PC-3 (cell line): ENCODE measurements at places on chromosomes 1 and 21. TPM values are rescaled to one million over a fixed set of nuclear protein-coding genes. Genes with fewer than 3 reads are reported as not detected.

The SPATA1 gene
- total RNA-seq, result 2.9 TPM in 1 of 2 replicates, not detected in the other

DNA sequence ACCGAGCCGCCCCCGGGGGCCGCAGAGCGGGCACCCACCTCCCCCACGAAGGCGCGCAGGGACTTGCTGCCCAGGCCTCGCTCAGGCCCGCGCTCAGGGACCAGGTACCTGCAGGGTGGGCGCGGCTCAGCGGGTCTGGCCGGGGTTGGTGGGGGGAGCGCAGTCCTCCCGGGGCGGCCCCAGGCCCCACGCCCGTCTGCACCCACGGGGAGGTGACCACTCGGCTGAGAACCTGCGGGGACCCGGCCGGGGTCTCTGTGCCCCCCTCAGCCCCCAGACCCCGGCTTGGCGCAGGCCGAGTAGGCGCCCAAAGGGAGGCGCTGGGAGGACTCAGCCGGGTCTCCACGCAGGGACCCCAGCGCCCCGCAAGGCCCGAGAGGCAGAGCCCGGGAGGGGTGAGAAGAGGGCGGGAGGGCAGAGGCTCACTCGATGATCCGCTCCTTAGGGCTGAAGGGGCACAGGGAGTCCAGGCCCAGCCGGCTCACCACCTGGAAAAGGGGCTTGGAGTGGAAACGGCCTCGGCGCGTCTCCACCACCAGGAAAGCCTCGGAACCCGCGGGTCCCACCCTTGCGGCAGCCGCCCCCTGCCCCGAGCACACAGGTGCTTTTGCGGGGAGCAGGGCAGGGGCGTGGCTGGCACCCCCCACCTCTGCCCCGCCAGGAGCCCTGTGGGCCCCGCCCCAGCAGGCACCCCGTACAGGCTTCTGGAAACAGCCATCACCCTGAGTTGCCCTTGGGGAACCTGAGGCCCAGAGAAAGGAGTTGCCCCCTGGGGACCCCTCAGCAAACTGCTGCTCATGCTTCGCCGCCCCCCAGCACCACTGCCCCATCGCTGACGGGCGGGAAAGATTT, 9.3 kb downstream of the FTCD start:
- H3K4me3 ChIP-seq, result no peak overlapping the region
- H3K27me3 ChIP-seq, result no peaks in the 10 kb centered on the region
- DNase-seq, result no peak

GRCh38 chr21:8991968-8992621, 1529.3 kb upstream of the TPTE start:
- peak; percentile 1 for DNase-seq
- peaks cover 61% of the 10 kb centered on the region for H3K27me3 ChIP-seq
- H3K4me3 ChIP-seq, result no peak overlapping the region
- H3K4me1 ChIP-seq, result no peaks in the 10 kb centered on the region
- no peaks in the 10 kb centered on the region for H3K36me3 ChIP-seq

GRCh38 chr1:198171667-198172540, 15.1 kb downstream of the NEK7 start:
- H3K27ac ChIP-seq, result no peak overlapping the region
- no peak for DNase-seq
- no peaks in the 10 kb centered on the region for H3K36me3 ChIP-seq

GRCh38 chr1:82391712-82392111, 591.0 kb downstream of the ADGRL2 start:
- H3K4me3 ChIP-seq, result no peak overlapping the region
- H3K27ac ChIP-seq, result no peak overlapping the region
- H3K4me1 ChIP-seq, result peaks cover 2% of the 10 kb centered on the region; the same call in 1 of the 2 replicates
- H3K27me3 ChIP-seq, result no peaks in the 10 kb centered on the region

- H3K27me3 ChIP-seq, result peaks cover 48% of the 10 kb centered on the region
- H3K27ac ChIP-seq, result no peak overlapping the region
- H3K4me1 ChIP-seq, result no peaks in the 10 kb centered on the region
- no peak overlapping the region for H3K4me3 ChIP-seq
- no peaks in the 10 kb centered on the region for H3K36me3 ChIP-seq
- no peak for DNase-seq
Measured at GRCh38 chr1:86176226-86176625, 19.7 kb upstream of the COL24A1 start.

The ANKRD35 gene
- 0.07 and 0.40 TPM in 2 replicates for total RNA-seq

GRCh38 chr1:49045371-49045770, 268.7 kb upstream of the BEND5 start:
- no peak overlapping the region for H3K4me3 ChIP-seq
- H3K27ac ChIP-seq, result no peak overlapping the region
- H3K4me1 ChIP-seq, result no peaks in the 10 kb centered on the region
- H3K36me3 ChIP-seq, result no peaks in the 10 kb centered on the region
- no peaks in the 10 kb centered on the region for H3K27me3 ChIP-seq

The MEAF6 gene
- 87.0 and 90.9 TPM in 2 replicates for total RNA-seq

- H3K27ac ChIP-seq, result peak overlapping the region; percentile 78
- DNase-seq, result peak; percentile 39
- peaks cover 45% of the 10 kb centered on the region for H3K4me1 ChIP-seq
- H3K4me3 ChIP-seq, result peak overlapping the region; percentile 28; the same call in 1 of the 2 replicates
Measured at GRCh38 chr1:206512851-206513180, 5.5 kb downstream of the RASSF5 start.

- no peak for DNase-seq
- H3K4me3 ChIP-seq, result no peak overlapping the region
- H3K36me3 ChIP-seq, result 0 out of 2 replicates have a peak, but pooled peaks cover 3% of the 10 kb centered on the region
- no peak overlapping the region for H3K27ac ChIP-seq
- H3K4me1 ChIP-seq, result peaks cover 8% of the 10 kb centered on the region
- H3K27me3 ChIP-seq, result no peaks in the 10 kb centered on the region
Measured at GRCh38 chr1:205601205-205601604, 30.6 kb downstream of the ELK4 start.

The UAP1 gene
- total RNA-seq, result 116 and 118 TPM in 2 replicates

The TMPRSS15 gene
- total RNA-seq, result 0.12 TPM in 1 of 2 replicates, not detected in the other

DNA sequence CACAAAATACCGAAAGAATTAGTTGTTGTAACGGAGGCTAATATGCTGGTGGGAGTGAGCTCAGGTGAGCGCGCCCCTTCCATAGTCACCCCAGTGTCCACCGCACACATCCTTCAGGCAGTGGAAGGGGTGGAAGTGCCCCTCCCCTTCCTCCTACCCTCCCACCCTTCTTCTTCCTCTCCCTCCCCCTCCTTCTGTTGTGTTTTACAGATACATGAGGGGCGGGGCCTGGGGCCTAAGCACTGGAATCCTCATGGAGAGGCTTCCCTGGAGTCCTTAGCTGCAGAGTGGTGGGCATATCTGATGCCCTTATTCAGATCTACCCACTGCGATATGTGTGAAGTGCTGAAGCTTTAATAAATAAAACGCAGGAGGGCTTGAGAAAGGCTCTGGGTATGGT, 10.3 kb upstream of the ADARB1 start:
- no peak for DNase-seq
- no peaks in the 10 kb centered on the region for H3K36me3 ChIP-seq
- H3K27ac ChIP-seq, result no peak overlapping the region
- no peak overlapping the region for H3K4me3 ChIP-seq
- H3K4me1 ChIP-seq, result no peaks in the 10 kb centered on the region
- H3K27me3 ChIP-seq, result no peaks in the 10 kb centered on the region

- no peaks in the 10 kb centered on the region for H3K36me3 ChIP-seq
- no peaks in the 10 kb centered on the region for H3K27me3 ChIP-seq
- no peak overlapping the region for H3K27ac ChIP-seq
- peak; percentile 71 for DNase-seq
Measured at GRCh38 chr1:153509729-153510354, 25.9 kb downstream of the S100A6 start.

DNA sequence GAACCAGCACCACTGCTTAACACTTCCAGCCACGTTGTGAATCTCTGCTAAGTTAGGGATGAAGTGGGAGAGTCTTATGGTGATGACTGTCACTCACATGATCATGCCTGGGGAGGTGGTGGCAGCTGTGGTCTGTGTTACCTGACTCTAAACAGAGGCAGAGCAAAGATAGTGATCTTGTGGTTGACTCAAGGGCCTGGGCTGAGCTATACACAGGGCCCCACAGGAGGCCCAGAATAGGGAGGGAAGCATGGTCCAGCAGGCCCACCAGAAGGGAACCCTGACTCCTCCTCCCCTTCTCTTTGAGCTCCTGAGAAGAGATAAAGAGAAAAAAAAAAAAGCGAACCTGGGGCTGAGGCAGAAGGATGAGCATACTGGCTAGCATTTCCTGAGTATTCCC, 55.0 kb downstream of the PLXNA2 start:
- no peaks in the 10 kb centered on the region for H3K36me3 ChIP-seq
- H3K27ac ChIP-seq, result 0 out of 2 replicates have a peak overlapping the region, but pooled peaks have one; percentile 14
- H3K4me3 ChIP-seq, result no peak overlapping the region
- peak; percentile 57 for DNase-seq

GRCh38 chr1:42689912-42690311, 7.7 kb downstream of the YBX1 start:
- no peak overlapping the region for H3K4me3 ChIP-seq
- no peak overlapping the region for H3K27ac ChIP-seq
- H3K36me3 ChIP-seq, result peaks cover 77% of the 10 kb centered on the region
- DNase-seq, result no peak
- no peaks in the 10 kb centered on the region for H3K27me3 ChIP-seq

- DNase-seq, result no peak
- no peaks in the 10 kb centered on the region for H3K27me3 ChIP-seq
- no peak overlapping the region for H3K4me3 ChIP-seq
- H3K4me1 ChIP-seq, result peaks cover 53% of the 10 kb centered on the region
- H3K27ac ChIP-seq, result peak overlapping the region; percentile 80; the same call in 1 of the 2 replicates
Measured at GRCh38 chr1:153547560-153548551, 1.2 kb downstream of the S100A3 start.

DNA sequence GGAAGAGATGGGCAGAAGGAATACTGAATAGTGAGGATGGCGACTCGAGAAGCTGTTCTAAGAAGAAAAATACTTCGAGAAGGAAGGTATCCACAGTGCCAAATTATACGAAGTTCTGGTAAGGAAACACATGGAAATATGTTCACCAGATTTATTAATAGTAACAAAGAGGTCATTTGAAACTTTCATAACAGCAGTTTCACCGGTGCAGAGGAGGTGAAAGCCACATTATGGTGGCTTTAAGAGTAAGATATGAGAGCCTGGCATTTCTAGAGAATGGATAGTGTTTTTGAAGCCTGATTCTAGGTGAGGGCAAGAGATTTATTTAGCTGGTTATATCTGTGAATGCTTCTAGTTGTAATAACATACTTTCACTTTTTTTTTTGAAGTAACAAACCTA, 56.2 kb downstream of the DPYD start:
- H3K27me3 ChIP-seq, result no peaks in the 10 kb centered on the region
- no peaks in the 10 kb centered on the region for H3K36me3 ChIP-seq
- no peak for DNase-seq
- H3K27ac ChIP-seq, result no peak overlapping the region

DNA sequence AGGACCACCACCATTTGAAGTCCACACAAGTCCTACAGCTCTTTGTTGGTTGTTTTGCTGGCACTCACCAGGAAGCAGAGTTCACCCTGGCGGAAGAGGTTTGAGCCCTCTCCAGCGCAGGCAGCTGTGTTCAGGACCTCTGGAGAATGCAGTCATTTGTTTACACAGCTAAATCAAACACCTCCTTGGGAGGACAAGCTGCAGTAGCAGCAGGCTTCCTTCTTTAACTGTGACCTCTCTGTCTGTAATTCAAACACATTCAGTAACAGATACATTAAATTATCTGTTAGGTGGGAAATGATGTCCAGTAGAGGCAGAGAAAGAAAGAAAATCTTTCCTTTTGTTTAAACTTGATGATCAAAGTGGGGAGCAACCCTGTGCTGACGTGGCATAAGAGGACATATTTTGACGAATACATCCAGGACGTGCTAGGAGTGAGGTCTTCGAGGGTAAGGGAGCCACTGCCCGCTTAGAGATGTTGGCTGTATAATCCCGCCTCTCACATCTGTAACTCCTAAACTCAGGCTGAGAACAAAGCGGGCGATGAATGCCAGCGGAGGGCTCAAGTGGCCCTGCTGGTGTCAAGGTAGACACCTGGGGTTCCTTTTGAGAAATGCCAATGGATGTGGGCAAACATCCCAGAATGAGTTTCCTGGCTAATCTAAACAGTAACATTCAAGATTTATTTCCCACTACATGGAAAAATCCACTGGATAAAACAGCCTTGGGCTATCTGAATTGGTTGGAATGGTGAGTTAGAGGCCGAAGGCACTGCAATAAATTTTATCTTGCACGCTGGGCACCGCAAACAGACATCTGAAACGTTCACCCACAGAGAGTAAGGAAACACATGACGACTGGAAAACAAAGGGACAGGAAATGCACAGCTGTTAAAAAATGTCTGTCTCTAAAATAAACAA, 51.7 kb downstream of the ABCA4 start:
- H3K36me3 ChIP-seq, result no peaks in the 10 kb centered on the region
- H3K4me1 ChIP-seq, result peaks cover 45% of the 10 kb centered on the region
- H3K4me3 ChIP-seq, result peak overlapping the region; percentile 27; the same call in 1 of the 2 replicates
- H3K27ac ChIP-seq, result peak overlapping the region; percentile 80
- peak; percentile 84 for DNase-seq

DNA sequence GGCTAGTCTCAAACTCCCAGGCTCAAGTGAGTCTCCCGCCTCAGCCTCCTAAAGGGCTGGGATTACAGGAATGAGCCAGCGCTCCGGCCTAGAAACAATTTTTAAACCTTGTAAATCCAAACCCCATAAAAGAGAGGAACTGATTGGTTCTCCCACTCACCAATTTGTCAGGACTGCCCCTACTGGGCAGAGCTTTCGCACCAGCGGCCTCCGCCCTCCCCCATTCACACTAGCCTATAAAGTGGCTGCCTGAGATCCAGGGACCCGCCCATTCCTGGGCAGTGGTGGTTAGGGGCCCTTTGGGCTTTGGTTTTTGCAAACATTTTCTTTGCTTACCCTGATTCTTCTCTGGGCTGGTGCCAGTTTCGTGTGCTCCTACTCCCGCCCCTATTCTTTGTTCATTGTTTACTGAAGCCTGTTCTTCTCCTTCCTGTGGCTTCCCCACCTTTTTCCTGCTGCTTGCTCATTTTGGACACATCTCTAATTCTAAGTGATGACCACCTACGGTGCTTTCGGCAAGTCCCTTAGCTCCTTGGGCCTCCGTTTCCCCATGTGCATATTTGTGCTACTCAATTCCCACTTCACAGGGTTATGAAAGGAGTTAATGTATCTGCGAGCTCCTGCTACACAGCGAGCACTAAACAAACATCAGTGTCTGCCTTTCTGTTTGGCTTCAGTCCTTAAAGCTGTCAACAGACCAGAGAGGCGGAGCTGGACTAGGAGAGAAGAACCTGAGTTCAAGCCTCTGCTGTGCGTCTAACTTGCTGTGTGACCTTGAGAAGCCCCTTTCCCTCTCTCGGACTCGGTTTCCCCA, 39.8 kb upstream of the CLIC4 start:
- peak overlapping the region; percentile 52 for H3K4me3 ChIP-seq
- H3K27ac ChIP-seq, result peak overlapping the region; percentile 72
- DNase-seq, result peak; percentile 98
- H3K4me1 ChIP-seq, result peaks cover 31% of the 10 kb centered on the region
- no peaks in the 10 kb centered on the region for H3K36me3 ChIP-seq

The OR2M3 gene
- not detected in 2 replicates for total RNA-seq

The MIXL1 gene
- total RNA-seq, result not detected in 2 replicates

- no peak overlapping the region for H3K4me3 ChIP-seq
- H3K27me3 ChIP-seq, result no peaks in the 10 kb centered on the region
- H3K4me1 ChIP-seq, result no peaks in the 10 kb centered on the region
Measured at GRCh38 chr1:100292711-100293110, 26.7 kb downstream of the RTCA start.
